ENCODE measurements at places on chromosomes 2 and 18. TPM values are rescaled to one million over a fixed set of nuclear protein-coding genes. Genes with fewer than 3 reads are reported as not detected.
A peak's percentile ranks its signal among the peaks of the same experiment; 100 is the strongest.

GRCh38 chr2:60416221-60417008 is 137.0 kb downstream of the BCL11A start:
- no peaks in the 10 kb centered on the region for H3K36me3 ChIP-seq
- H3K4me3 ChIP-seq: no peak overlapping the region
- H3K4me1 ChIP-seq: no peaks in the 10 kb centered on the region
- DNase-seq: no peak
- no peak overlapping the region for H3K27ac ChIP-seq

DNA sequence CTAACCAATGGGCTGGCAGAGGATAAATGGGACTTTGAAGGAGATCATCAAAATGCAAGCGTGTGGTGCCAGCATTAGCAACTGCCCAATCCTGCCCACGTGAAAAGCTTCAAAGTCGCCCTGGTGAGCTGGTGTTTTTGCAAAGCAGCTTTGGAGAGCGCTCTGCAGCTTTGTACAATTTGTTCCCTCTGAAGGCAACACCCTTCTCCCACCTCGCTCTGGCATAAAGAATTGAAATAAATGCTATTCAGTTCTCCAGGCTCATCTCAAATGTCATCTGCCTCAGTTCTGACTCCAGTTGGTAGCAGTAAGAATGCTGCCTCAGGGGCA is 3.5 kb downstream of the COPS9 start:
- no peak overlapping the region for H3K4me3 ChIP-seq
- no peak overlapping the region for H3K27ac ChIP-seq
- DNase-seq: no peak
- H3K4me1 ChIP-seq: peaks cover 23% of the 10 kb centered on the region
- H3K36me3 ChIP-seq: peaks cover 36% of the 10 kb centered on the region

- H3K4me1 ChIP-seq: no peaks in the 10 kb centered on the region
- no peak for DNase-seq
- H3K27ac ChIP-seq: no peak overlapping the region
- H3K36me3 ChIP-seq: no peaks in the 10 kb centered on the region
- no peak overlapping the region for H3K4me3 ChIP-seq
Observed at GRCh38 chr2:175585496-175585895, 404.0 kb upstream of the ATP5MC3 start.

DNA sequence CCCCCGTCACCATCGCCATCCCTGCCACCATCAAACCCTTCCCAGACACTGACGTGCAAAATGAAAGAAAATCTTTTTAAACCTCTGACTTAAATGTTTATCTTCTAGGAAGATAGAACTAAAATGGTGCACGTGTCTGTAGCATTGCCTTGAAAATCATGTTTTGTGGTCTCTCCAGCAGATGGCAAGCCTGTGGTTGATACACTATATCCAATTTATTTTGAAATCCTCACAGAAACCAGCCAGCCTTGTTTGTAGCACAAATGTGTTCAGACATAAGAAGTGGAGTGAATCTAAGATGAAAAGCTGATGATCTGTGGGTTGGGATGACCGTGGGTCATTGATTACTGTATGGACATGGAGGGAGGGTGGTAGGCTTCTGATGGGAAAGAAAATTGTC is 436.2 kb upstream of the SMIM21 start:
- H3K36me3 ChIP-seq: no peaks in the 10 kb centered on the region
- H3K4me3 ChIP-seq: no peak overlapping the region
- DNase-seq: no peak
- no peak overlapping the region for H3K27ac ChIP-seq
- no peaks in the 10 kb centered on the region for H3K4me1 ChIP-seq

- H3K4me1 ChIP-seq: no peaks in the 10 kb centered on the region
- H3K4me3 ChIP-seq: no peak overlapping the region
- no peaks in the 10 kb centered on the region for H3K27me3 ChIP-seq
- no peak overlapping the region for H3K27ac ChIP-seq
- no peak for DNase-seq
Observed at GRCh38 chr2:186328838-186329237, 157.2 kb upstream of the ZC3H15 start.

- H3K4me3 ChIP-seq: no peak overlapping the region
- no peak overlapping the region for H3K27ac ChIP-seq
- no peaks in the 10 kb centered on the region for H3K4me1 ChIP-seq
- H3K27me3 ChIP-seq: no peaks in the 10 kb centered on the region
Observed at GRCh38 chr18:7878265-7879211, 311.4 kb downstream of the PTPRM start.

GRCh38 chr2:197089655-197090054 is 163.1 kb upstream of the PGAP1 start:
- H3K27me3 ChIP-seq: no peaks in the 10 kb centered on the region
- DNase-seq: no peak
- no peak overlapping the region for H3K27ac ChIP-seq
- no peak overlapping the region for H3K4me3 ChIP-seq

GRCh38 chr2:43950383-43951008 is 45.3 kb downstream of the LRPPRC start:
- H3K4me3 ChIP-seq: no peak overlapping the region
- H3K36me3 ChIP-seq: peaks cover 42% of the 10 kb centered on the region
- no peak overlapping the region for H3K27ac ChIP-seq
- H3K4me1 ChIP-seq: no peaks in the 10 kb centered on the region
- H3K27me3 ChIP-seq: no peaks in the 10 kb centered on the region

DNA sequence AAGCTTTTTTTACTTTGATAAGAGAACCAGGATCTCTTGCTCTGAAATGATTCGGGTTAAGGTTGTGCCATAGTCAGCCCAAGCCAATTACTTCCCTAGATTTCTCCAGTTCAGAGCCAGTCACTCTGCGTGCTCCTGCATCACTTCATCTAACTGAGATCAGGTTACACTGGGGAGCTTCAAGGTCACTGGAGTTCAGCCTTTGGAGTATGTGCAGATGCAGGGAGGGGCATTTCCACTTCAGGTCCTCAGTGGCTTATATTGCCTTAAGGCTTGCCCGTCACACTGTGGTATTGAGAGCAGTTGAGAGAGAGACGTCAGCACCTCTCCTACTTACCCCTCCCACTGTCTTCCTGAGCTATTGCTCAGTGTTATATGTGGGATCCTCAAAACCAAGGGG is 317.8 kb downstream of the EPHA4 start:
- H3K27ac ChIP-seq: no peak overlapping the region
- no peak for DNase-seq
- no peaks in the 10 kb centered on the region for H3K4me1 ChIP-seq

- no peaks in the 10 kb centered on the region for H3K27me3 ChIP-seq
- peak overlapping the region; percentile 28 for H3K27ac ChIP-seq
- peak; percentile 39 for DNase-seq
- peaks cover 82% of the 10 kb centered on the region for H3K4me1 ChIP-seq
Observed at GRCh38 chr18:63298400-63299365, 20.9 kb downstream of the BCL2 start.

DNA sequence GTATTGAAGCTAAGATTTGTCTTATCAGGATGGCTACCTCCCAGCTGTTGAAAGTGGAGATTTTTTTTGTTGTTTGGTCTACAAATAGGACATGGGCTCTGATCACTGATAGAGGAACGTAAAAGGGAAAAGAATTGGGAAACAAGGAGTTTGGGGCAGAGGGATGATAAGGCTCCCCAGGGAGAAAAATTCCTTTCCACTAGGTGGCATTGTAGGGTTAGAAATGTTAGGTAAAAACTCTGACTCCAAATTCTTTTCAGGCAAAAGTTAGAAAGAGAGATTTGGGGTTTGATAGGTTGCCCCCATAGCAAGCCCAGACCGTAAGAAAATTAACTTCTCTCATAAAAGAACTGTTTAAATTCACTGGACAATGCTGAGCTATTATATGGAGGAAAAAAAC is 19.8 kb downstream of the CMPK2 start:
- H3K36me3 ChIP-seq: peaks cover 12% of the 10 kb centered on the region
- H3K27me3 ChIP-seq: no peaks in the 10 kb centered on the region
- no peak overlapping the region for H3K27ac ChIP-seq
- H3K4me3 ChIP-seq: no peak overlapping the region
- no peaks in the 10 kb centered on the region for H3K4me1 ChIP-seq

DNA sequence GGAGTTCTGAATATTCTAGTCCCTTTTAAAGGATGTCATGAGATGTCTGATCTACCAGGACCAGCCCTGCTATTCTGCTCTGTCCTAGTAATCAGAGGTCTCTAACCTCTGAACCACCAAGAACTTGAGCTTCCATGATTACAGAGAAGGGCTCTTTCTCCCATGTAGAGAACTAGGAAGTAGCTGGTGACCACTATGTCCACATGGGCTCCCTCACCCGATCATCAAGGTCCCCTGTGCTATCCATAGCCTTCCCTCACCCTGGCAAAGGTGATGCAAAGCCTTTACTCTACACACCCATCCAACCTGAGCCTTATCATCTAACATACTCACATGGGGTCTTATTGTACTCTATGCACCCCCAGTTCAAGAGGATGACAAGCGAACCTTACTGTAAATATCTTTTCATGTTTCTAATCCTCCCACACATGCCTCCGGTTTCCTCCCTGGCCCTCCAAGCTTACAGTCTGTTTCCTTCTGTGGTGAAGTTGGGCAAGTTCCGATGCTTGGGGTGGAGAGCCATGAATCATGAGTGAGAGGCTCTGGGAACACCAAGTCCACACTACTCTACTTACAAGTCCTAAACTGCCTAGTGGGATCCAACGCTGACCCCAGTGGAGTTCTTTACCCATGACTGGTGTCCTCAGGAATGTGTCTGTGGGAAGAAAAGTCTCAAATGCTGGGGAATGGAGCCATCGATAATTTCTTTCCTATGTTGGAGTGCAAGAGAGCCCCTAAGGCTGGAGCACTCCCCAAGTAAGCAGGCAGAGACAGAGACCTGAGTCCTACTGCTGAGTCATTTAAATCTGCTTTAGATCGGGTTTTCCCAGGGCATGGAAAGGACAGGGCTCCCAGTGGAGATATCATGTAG is 73.3 kb upstream of the KLF7 start:
- no peak overlapping the region for H3K27ac ChIP-seq
- H3K27me3 ChIP-seq: no peaks in the 10 kb centered on the region
- DNase-seq: no peak
- no peaks in the 10 kb centered on the region for H3K36me3 ChIP-seq

GRCh38 chr18:25799231-25799630 is 291.2 kb downstream of the SS18 start:
- no peaks in the 10 kb centered on the region for H3K27me3 ChIP-seq
- no peaks in the 10 kb centered on the region for H3K36me3 ChIP-seq
- no peak for DNase-seq
- no peaks in the 10 kb centered on the region for H3K4me1 ChIP-seq
- H3K27ac ChIP-seq: no peak overlapping the region
- H3K4me3 ChIP-seq: no peak overlapping the region

GRCh38 chr2:60413814-60414168 is 139.7 kb downstream of the BCL11A start:
- no peak overlapping the region for H3K27ac ChIP-seq
- no peaks in the 10 kb centered on the region for H3K36me3 ChIP-seq
- DNase-seq: no peak

DNA sequence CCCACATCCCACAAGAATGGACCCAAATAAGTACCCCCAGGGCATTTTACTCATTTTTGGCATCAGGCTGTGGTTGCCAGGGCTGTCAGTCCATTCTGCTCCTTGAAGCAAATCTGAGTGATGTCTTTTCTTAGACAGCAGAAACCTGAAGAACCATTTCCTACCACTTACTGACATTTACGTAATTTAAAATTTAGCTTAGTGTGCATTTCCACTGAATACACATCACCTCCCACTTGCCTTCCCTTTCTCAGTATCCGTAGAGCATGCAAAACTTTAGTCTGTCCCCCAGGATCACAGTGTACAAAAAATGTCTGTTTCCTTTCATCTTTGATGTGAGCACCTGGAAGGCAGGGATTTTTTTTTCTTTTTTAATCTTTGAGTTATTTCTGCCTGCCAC is 130.3 kb downstream of the XIRP2 start:
- no peaks in the 10 kb centered on the region for H3K4me1 ChIP-seq
- H3K4me3 ChIP-seq: no peak overlapping the region
- no peak overlapping the region for H3K27ac ChIP-seq
- H3K27me3 ChIP-seq: no peaks in the 10 kb centered on the region
- H3K36me3 ChIP-seq: no peaks in the 10 kb centered on the region

DNA sequence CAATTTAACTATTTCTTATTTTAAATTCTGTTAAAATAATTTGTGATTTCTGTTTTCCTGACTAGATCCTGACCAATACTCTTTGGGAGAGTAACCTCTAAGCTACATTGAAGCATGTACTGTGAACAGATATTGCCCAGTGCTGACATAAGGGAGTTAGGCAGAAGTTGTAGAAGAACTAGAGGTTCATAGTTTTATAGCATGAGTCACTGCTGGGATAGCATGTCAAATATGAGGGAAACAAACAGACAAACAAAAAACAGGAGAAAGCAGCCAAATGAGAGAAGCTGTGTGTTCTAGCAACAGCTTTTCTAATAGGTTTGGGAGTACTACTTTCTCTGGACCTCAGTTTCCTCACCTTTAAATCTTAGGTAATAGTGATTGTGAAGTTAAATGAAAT is 72.4 kb downstream of the CERS6 start:
- DNase-seq: no peak
- H3K4me3 ChIP-seq: no peak overlapping the region
- no peak overlapping the region for H3K27ac ChIP-seq
- H3K4me1 ChIP-seq: peaks cover 6% of the 10 kb centered on the region
- H3K36me3 ChIP-seq: no peaks in the 10 kb centered on the region

- no peaks in the 10 kb centered on the region for H3K4me1 ChIP-seq
- no peaks in the 10 kb centered on the region for H3K36me3 ChIP-seq
- no peak overlapping the region for H3K27ac ChIP-seq
- H3K27me3 ChIP-seq: no peaks in the 10 kb centered on the region
- H3K4me3 ChIP-seq: no peak overlapping the region
Observed at GRCh38 chr18:13680612-13681011, 45.7 kb downstream of the FAM210A start.

DNA sequence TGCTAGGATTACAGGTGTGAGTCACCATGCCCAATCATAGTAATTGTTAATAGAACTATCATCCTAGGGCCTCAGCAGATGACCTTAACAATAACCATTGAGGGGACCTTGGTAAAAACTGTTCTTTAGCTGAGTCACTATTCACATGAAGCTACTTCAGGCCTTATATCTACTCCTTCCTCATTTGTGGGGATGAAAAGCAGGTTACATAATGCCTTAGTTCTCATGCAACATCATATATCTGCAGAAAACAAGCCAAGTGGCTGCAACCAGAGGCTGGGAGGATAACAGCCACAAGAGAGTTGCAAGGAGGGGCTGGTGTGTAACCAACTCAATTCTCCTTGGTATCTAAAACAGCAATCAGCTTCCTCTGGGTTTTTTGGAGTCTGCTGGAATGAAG is 445.4 kb downstream of the NBAS start:
- no peak overlapping the region for H3K4me3 ChIP-seq
- H3K36me3 ChIP-seq: no peaks in the 10 kb centered on the region
- no peak for DNase-seq
- no peak overlapping the region for H3K27ac ChIP-seq
- H3K4me1 ChIP-seq: no peaks in the 10 kb centered on the region
- H3K27me3 ChIP-seq: no peaks in the 10 kb centered on the region

GRCh38 chr2:70349921-70350685 is 48.2 kb upstream of the FAM136A start:
- no peak overlapping the region for H3K4me3 ChIP-seq
- H3K36me3 ChIP-seq: no peaks in the 10 kb centered on the region
- H3K27ac ChIP-seq: no peak overlapping the region
- no peak for DNase-seq

Gene IAH1
- 58.1 TPM for total RNA-seq

Gene LDLRAD4
- 63.0 TPM for total RNA-seq

Gene TFCP2L1
- not detected for total RNA-seq

Gene STAT1
- total RNA-seq: 130 TPM

Gene GREB1L
- not detected for total RNA-seq

Gene BCS1L
- 57.2 TPM for total RNA-seq

Gene ASB18
- total RNA-seq: not detected

Gene VSNL1
- not detected for total RNA-seq

Gene MSGN1
- total RNA-seq: not detected

Gene SGO2
- total RNA-seq: 4.4 TPM

Data from CD4-positive, alpha-beta memory T cell (primary cell).